Testis (tissue), 5 donors: ENCODE measurements at places on chromosomes 2 and 18.
A peak's percentile ranks its signal among the peaks of the same experiment; 100 is the strongest.

DNA sequence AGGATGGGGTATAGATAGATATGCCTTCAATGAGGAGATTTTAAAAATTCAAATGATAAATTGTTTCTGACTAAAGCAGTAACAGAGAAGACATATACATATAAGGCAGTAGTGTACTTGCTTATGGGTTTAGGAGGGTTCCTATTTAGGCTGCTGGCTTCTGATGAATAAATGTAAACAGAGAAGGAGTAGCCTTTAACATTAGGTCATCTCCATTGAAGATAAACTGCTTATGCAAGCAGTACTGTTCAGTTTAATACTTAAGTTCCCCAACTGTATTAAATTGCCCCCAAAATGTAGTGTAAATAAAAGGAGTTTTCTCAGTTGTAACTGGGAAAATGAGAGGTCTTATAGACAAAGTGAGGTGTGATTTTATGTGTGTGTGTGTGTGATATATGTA is 217.7 kb upstream of the TMEFF2 start:
- no peak for DNase-seq

DNA sequence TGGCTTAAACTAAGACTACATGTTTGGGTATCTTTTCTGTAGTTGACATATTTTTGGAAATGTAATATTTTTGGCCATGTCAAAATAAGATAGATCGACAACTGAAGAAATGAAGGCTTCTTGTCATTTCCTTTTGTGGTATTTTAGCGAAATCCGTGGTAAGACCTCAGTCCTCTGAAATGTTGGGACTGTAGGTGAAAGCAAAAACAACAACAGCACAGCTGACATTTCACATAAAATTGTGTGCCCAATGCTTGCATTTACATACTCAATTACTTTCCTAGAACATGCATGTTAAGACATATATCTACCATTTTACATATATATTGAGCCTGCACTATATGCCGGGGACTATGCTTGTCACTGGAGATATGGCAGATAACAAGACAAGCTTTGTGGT is 50.2 kb downstream of the SPP2 start:
- no peak for DNase-seq

DNA sequence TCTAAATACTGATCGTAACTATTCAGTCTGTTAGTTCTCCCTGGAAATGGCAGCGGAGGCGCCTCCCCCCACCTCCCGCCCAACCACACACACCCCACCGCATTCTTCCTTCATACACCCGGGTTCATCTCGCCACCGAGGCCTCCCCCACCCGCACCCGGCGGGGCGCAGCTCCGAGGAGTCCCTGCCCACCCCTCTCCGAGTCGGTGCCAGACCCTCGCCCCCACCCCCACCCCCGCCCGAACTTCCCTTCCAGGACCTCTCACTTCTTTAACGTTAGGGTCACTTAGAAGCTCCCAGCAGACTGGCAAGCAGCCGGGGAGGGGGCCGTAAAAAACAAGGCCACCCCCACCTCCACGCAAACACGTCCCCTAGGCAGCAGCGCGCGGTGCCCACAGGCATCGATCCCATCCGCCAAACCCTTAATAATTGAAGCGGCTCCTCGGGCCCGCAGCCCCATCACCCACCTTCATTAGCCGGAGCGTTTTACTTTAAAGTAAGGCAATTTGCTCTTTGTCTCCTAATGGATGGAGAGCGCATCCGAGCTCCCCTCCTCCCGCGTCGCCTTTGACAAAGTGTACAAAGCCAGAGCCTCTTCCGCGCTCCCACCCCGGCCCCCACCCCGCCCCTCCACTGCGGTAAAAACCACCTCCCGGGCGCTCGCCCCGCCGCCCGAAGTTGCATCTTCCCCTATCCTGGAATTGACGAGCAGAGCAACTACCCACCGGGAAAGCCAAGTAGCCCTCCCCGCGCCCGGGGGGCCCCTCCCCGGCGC is 624 bp downstream of the ZNF516 start:
- peak; percentile 69 for DNase-seq

GRCh38 chr2:54894467-54894866 is 155.8 kb downstream of the RTN4 start:
- DNase-seq = peak; percentile 27

DNA sequence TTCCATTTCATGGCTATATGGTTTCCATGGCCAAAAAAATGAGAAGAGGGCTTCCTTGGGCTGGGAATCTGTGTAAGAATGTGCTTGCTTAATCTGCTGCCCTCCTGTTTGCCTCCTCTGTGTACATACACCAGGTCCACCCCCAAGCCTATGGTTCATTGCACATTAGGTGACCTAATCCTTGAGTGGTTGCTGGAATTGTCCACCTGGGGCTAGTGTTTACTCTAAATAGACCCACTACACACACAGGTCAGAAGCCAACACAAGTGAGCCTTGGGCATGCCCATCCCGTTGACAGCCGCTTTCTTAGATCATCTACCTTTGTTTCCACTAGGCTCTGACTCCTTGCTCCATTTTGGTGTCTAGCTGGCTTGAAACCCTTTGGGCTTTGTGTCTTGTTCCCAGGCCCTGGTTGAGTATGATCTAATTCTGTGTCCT is 59.2 kb upstream of the ATL2 start:
- DNase-seq = no peak

GRCh38 chr2:68100189-68100588 is 37.4 kb upstream of the C1D start:
- DNase-seq = no peak

- no peak for DNase-seq
Measured at GRCh38 chr2:239790721-239791120, 234.4 kb downstream of the NDUFA10 start.

DNA sequence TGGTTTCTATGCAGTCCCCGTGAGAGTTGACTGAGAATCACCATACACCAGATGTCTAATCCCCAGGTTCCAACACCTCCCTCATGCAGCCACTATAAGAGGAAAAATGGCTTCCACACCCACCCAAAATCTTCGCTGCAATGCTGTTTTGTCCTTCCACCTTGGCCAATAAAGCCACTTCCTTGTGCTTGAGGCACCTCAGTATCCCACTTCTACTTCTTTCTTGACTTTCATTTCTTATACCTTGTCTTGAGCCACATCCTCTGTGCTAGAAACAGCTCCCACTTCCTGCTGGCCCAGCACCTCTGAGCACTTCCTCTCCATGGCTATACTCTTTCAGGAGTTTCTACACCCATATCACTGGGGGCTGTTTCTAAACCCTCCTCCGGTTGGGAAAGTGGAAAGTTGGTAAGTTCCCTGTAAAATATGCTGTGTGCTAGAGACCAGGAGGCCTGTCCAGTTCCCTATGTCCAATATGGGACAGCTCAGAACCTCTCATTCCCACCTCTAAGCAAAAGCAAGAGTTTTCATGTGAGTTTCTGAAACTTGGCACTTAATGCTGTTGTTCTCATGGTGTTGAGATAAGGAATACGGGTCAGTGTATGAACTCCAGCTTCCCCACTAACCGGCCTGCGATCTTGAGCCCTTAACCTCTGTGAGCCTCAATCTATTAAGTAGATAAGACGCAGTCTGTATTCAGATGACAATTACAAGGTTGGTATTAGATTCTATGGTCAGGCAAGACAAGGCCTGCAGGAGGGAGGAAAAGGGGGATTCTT is 209.1 kb upstream of the ID2 start:
- DNase-seq = no peak

GRCh38 chr2:128641421-128642080 is 322.9 kb upstream of the HS6ST1 start:
- DNase-seq = peak; percentile 6

DNA sequence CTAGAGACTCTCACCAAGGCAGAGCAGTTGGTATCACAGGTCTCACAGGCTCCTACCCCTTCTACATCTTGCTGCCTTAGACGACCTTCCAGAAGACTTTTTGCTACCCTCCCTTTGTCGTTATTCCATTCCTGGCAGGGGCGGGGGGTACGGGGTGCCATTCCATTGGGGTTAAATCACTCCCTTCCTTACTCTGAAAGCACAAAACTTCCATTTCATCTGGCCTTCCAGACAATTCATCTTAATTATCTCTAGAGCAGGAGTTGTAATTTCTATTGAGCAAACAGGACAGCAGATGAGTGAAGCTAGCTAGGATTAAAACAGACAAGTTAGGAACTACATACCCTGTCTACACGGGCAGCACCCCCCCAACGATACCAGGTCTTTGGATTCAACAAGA is 276.2 kb upstream of the TANK start:
- DNase-seq = no peak

DNA sequence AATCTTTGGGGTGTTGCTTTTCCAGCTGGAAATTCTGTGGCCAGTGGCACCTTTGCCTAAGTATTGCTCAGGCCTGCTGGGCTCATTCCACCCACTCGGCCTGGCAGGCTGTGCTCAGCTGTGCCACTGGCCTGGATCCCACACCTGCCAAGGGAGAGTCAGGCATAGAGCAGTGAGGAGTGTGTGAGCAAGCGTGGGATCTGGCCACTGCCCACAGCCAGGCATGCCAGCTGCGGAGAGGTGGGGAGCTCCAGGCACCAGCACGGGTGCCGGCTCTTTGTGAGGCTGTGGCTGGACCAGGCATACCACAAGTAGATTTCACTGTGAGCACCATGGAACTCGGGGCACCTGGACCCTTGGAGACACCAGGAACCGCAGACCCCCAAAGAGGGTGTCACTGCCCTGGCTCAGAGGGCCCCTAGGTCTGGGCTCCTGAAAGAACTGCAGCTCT is 118.1 kb upstream of the MAP2 start:
- DNase-seq = no peak

GRCh38 chr18:70333316-70333715 is 44.5 kb downstream of the SOCS6 start:
- no peak for DNase-seq
